ENCODE measurements at places on chromosomes 3 and 15. TPM values are rescaled to one million over a fixed set of nuclear protein-coding genes. Genes with fewer than 3 reads are reported as not detected.

DNA sequence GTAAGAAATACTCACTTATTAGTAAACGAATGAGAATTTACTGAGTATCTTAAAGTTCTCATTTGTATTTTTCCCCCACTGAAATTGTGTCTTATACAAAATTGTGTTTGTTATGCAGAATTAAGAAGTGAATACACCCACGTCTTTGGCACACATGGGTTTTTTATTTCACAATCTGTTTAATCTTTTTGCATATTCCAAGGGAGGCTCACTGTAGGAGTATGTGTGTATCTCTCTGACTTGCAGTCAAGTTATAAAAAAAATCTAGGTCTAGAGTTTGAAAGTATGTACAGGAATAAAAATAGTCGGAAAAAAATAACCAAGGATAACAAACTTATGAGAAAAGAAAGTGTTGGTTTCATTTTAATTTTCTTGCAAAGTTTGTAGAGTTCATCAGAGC lies 255.2 kb downstream of the PDCD6IP start:
- no peak overlapping the region for H3K4me3 ChIP-seq
- H3K27ac ChIP-seq: no peak overlapping the region
- no peaks in the 10 kb centered on the region for H3K27me3 ChIP-seq
- H3K4me1 ChIP-seq: no peaks in the 10 kb centered on the region
- H3K36me3 ChIP-seq: no peaks in the 10 kb centered on the region

GRCh38 chr15:64466408-64467141 lies 6.2 kb downstream of the ZNF609 start:
- H3K4me3 ChIP-seq: no peak overlapping the region
- no peak overlapping the region for H3K27ac ChIP-seq
- peaks cover 20% of the 10 kb centered on the region for H3K36me3 ChIP-seq
- DNase-seq: no peak
- H3K4me1 ChIP-seq: peaks cover 11% of the 10 kb centered on the region
- H3K27me3 ChIP-seq: no peaks in the 10 kb centered on the region

DNA sequence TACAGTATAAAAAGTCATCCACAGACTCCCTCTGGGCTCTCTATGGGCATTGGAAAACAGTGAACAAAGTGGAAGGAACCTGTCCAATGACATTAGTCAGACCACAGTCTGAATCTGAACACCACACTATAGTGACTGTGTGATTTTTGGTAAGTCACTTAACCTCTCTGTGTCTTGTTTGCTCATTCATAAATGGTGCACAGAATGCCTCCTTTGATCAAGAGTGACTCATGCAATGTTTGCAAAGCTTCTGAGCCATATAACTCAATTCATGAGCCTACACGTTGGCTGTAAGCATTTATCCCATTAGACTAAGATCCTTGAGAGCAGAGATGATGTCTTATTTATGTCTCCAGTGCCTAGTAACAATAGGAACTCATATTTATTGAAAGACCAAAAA lies 46.7 kb downstream of the SV2B start:
- H3K4me1 ChIP-seq: no peaks in the 10 kb centered on the region
- no peak overlapping the region for H3K4me3 ChIP-seq
- no peaks in the 10 kb centered on the region for H3K36me3 ChIP-seq
- DNase-seq: no peak
- H3K27me3 ChIP-seq: 0 out of 2 replicates have a peak, but pooled peaks cover 3% of the 10 kb centered on the region

DNA sequence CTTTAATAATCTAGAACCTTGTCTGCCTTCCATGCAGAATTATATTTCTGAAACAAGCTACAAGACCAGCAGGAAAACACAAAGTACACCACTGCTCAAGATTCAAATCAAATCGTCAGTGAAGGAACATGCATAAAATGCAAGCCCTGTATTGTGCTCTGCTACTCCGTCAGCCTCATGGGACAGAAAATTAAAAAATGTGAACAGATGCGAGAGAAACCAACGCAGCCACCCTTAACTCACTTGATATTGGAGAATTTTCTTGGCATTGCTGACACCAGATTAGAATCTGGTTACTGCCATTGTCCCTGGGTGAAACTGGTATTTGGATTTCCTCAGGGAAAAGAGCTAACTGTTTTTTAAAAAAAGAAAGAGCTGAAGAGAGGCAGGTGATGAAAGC lies 23.6 kb downstream of the ANXA2 start:
- no peaks in the 10 kb centered on the region for H3K27me3 ChIP-seq
- no peak overlapping the region for H3K4me3 ChIP-seq
- no peak for DNase-seq
- peaks cover 88% of the 10 kb centered on the region for H3K36me3 ChIP-seq
- peak overlapping the region; percentile 96 for H3K27ac ChIP-seq

MASP1 gene
- total RNA-seq: 2.3 TPM

CLEC3B gene
- total RNA-seq: 11.6 TPM

CLRN1 gene
- not detected for total RNA-seq

All from SJSA1 (cell line).